ENCODE measurements at places on chromosomes 2 and 18.

DNA sequence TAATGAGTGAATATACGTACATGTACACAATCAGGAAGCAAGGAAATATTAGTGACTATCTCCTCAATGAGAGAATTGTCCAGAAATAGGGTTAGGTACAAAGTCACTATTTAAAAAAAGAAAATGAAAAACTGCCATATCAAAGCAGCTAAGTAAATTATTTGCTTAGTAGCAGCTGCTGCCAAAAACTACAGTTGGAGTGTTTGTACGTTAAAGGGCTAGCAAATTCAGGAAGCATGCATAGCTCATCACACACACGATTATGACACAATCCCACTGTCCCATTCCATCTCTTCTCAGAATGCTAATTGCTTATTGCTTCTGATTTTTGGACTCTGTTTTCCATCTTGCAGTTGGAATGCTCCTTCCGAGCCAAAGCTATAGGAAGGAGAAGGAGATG is 2012.5 kb upstream of the LRRTM1 start:
- H3K36me3 ChIP-seq: no peaks in the 10 kb centered on the region
- H3K27ac ChIP-seq: no peak overlapping the region
- no peaks in the 10 kb centered on the region for H3K27me3 ChIP-seq

DNA sequence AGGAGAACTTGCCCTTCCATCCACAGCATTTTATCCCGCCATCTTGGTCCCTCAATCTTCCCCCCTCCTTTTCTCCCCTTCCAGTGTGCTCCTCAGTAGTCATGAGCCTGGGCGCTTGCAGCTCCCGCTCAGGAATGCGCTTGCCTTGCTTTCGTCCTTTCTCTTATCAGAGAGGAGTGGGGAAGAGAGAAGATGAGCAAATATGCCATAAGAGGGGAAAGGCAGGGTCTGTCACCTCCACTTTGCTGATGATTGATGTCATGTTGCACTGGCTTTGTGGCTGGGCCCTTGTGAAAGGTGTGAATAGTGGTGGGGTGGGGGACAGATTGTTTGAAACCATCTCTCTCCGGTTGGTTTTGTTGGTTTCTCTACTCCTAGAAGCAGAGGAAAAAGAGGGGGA is 569.3 kb downstream of the TNS1 start:
- no peak overlapping the region for H3K27ac ChIP-seq
- no peak overlapping the region for H3K4me3 ChIP-seq
- DNase-seq: no peak

DNA sequence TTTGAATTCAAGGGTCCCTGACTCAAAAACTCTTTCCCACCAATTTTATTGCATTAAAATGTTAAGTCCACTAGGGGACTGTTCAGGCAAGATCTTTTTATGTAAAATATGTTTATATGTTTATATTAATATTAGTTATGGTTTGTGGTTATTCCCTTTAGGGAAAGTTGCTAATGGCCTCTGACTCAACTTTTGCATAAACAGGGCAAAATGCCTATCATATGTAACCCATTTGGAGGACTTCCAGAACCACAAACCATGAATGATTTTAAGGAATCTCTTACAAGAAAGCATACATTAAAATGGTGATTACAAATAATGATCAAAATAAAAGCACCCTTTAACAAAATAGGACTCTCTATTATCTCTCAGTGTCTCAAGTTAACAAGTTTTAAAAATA is 1484.5 kb upstream of the ZEB2 start:
- no peaks in the 10 kb centered on the region for H3K36me3 ChIP-seq
- H3K27me3 ChIP-seq: no peaks in the 10 kb centered on the region
- H3K4me3 ChIP-seq: no peak overlapping the region
- no peaks in the 10 kb centered on the region for H3K4me1 ChIP-seq
- no peak for DNase-seq

GRCh38 chr2:14524041-14524802 is 108.3 kb upstream of the LRATD1 start:
- no peaks in the 10 kb centered on the region for H3K4me1 ChIP-seq
- H3K36me3 ChIP-seq: no peaks in the 10 kb centered on the region
- no peaks in the 10 kb centered on the region for H3K27me3 ChIP-seq
- no peak overlapping the region for H3K4me3 ChIP-seq

- no peak overlapping the region for H3K4me3 ChIP-seq
- H3K4me1 ChIP-seq: no peaks in the 10 kb centered on the region
- H3K36me3 ChIP-seq: no peaks in the 10 kb centered on the region
- H3K27me3 ChIP-seq: peaks cover 15% of the 10 kb centered on the region
These were observed 190.1 kb downstream of the TTC32 start for GRCh38 chr2:19711470-19712372.

Data from T-helper 17 cell (primary cell).